AG20443 (cell line): ENCODE measurements at places on chromosomes 12 and 14.

DNA sequence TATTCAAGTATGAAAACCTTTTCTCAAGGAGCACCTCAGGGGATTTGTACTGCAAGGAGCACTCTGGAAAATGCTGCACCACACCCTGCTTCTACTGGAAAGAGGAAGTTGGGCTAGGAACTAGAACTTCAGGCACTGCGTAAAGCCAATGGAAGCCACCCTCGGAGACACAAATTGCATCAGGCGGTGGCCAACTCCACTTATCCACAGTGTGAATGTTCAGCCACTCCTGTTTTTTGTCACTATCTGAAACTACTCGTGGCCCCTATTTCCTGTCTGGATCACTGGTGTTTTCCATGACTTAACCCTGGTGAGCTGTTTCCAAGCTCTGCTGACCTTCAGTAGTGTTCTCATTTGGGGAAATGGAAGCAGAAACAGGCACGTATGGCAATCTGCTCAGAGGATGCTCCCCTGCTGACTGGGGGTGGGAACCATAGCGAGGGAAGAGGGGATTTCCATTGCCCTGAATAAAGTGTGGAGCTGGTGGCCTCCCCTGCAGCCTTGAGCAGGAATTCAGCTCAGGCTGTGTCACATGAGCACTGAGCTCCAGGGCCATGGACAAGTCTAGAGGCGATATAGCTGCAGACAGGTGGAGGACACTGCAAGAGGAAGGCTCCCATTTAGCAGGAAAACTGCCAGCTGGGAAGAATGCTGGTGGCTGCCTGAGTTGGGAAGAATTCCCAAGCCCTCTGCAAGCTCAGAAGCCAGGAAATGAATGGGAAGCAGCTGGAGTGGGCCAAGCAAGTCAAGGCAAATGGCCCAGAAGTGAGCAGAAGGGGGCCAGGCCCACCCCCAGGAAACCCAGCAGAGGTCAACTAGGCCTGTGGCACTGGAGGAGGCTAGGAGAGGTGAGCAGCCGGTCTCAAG, 50.5 kb upstream of the RAP1B start:
- peak; percentile 27 for DNase-seq

GRCh38 chr12:49344486-49345050, 2.1 kb upstream of the DNAJC22 start:
- DNase-seq, result peak; percentile 4

DNA sequence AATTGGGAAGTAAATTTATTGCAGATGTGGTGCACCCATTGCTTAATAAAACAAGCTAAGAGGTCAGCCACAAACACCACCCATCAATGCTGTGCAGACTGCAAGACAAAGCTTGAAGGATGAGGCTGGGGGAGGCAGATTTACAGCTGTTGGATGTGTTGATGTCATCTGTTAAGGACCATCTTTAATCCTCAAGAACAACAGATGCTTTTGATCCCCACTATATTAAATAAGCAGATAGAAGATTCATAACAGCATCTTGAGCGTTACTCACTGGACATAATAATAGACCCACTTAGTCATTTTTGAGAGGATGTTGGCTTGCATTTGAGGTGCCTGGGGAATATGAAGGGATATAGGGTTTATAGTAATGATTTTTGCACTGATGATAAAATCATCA, 58.8 kb downstream of the GPR68 start:
- DNase-seq, result peak; percentile 30

DNA sequence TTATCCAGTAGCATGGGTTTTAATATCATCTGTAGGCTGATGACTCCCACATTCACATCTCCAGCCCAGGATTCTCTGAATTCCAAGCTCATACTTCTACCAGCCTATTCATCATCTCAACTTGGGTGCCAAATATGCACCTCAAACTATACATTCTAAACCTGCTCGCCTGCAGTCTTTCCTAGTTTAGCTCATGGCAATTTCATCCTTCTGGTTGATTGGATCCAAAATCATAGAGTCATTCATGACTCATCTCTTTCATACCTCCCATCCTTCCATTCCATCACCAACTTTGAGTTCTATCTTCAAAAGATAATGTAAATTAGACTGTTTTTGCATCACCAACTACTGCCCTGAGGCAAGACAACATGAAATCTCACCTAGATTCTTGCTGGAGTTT, 99.7 kb upstream of the EGLN3 start:
- no peak for DNase-seq

DNA sequence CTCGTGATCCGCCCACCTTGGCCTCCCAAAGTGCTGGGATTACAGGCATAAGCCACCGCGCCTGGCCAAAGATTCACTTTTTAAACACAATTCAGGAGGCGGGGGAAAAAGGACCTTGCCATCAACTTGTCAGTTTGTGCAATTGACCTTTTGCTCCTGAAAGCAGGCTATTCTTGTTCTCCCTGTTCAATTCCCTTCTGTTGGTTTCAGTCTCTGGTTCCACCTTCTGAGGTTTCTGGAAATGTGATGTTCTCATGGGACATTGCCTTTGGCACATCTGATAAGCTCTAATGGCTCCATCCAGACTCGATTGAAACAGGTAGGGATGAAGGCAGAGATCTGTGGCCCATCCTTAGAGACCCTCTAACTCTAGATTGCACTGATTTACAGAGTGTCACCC, 17.9 kb upstream of the CCDC85C start:
- DNase-seq, result no peak

- no peak for DNase-seq
Measured at GRCh38 chr14:68654471-68654941, 138.4 kb downstream of the ZFP36L1 start.

DNA sequence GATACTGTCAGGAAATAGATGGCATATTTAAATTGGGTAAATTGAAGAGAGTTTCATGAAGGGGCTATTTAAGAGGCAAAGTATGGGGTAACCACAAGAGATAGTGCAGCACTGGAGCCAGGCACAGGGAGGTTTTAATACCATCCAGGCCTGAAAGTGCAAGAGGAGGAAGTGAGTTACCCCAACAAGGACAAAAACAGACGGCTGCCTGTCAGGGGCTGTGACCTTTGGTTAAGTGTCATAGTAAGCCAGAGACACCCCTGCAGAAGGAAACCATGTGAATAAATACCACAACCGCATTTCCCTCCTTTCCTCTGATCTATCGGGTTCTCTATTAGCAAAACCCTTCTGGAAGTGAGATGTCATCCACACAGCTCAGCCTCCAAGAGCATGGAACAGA, 122.0 kb upstream of the DHRS4 start:
- DNase-seq, result no peak

GRCh38 chr14:23916004-23916403, 37.6 kb upstream of the DHRS4 start:
- peak; percentile 40 for DNase-seq

- DNase-seq, result no peak
Measured at GRCh38 chr14:101418601-101419000, 142.7 kb upstream of the DIO3 start.

DNA sequence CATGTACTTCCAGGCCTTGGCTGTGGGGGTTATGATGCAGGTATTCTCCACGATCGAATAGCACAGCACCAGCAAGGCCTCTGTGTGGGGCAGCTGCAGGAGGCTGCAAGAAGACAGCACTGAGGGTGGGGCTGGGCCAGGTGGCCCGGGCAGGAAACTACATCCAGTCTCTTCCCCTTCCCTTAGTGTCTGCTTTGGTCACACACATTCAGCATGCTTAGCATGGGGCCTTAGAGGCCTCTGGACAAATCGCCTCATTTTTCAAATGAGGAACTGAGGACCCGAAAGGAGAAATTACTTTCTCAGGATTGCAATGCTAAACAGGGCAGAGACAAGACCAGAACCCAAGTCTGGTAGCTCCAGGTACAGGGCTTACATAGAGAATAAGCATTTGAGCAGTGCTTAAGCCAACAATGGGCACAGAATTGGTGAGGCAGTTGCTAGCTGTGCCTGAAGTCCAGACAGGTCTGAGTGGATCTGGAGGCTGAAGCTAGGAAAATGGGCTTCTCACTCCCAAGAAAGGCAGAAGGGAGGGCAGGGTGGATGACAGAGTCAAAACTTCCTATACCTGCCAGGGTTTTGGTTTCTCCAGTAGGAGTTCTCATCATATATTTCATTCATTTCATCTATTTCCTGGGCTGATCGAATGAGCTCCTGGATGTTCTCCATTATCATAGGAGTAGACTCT, 3.5 kb downstream of the ACRBP start:
- DNase-seq, result no peak

- no peak for DNase-seq
Measured at GRCh38 chr12:48615681-48616080, 45.8 kb upstream of the LALBA start.

DNA sequence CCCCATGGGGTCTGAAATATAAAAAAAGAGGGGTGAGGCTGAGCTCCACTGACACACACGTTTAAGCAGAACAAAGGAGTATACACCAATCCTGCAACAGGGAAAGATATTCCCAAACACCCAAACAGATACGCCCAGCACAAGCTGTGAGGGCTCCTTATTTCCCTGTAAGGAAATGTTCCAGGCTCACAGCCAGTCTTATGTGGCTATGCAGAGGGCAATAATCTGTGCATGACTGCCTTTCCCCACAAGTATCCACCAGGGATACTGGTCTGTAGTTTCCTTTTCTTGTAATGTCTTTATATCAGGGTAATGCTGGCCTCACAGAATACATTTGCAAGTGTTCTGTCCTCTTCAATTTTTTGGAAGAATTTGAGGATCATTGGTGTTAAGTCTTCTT, 141.7 kb upstream of the DAAM1 start:
- DNase-seq, result no peak

- DNase-seq, result no peak
Measured at GRCh38 chr12:130765186-130765659, 49.1 kb upstream of the RIMBP2 start.

- DNase-seq, result no peak
Measured at GRCh38 chr12:121806009-121806545, 2.3 kb downstream of the SETD1B start.

DNA sequence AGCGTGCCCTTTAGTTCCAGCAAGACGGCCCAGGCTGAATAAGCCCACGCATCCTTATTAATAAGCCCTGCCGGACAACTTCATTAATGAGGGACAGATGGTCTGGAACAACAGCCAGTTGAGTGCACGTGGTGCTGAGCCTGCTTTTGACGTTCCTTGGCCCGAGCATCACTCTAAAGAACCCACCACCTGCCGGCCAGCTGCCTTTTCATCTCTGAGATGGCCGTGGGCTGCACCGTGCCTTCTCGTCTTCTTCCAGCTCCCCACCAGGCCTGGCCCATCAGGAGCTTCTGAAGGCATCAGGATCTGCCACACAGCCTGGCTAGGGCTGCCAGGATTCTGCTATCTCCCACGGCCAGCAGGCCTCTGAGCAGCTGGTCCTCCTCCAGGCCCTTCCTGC, 80.0 kb downstream of the AACS start:
- no peak for DNase-seq

DNA sequence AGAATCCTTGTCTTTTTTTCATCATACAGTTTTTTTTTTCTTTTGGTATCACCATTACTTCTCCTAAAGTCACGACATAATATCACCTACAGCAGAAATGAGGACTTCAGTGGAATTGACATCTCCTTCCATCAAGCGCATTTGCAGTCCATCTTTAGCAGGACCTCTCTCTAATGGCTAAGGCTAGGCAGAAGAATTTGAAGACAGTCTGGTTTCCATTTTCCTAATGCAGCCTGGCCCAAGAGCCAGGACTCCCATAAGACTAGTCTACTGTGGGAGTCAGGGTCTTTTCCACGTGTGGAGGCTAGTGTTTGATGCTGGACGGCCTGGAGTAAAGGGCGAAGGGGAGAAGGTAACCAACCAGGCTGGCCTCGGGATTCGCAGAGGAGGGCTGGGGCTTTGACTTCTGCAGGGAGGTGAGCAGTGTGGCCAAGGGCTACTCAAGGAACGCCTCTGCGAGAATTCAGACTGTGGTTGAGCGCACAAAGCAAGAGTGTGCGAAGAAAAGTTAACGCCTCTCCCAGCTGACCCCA, 769 bp upstream of the ZNF740 start:
- peak; percentile 54 for DNase-seq

DNA sequence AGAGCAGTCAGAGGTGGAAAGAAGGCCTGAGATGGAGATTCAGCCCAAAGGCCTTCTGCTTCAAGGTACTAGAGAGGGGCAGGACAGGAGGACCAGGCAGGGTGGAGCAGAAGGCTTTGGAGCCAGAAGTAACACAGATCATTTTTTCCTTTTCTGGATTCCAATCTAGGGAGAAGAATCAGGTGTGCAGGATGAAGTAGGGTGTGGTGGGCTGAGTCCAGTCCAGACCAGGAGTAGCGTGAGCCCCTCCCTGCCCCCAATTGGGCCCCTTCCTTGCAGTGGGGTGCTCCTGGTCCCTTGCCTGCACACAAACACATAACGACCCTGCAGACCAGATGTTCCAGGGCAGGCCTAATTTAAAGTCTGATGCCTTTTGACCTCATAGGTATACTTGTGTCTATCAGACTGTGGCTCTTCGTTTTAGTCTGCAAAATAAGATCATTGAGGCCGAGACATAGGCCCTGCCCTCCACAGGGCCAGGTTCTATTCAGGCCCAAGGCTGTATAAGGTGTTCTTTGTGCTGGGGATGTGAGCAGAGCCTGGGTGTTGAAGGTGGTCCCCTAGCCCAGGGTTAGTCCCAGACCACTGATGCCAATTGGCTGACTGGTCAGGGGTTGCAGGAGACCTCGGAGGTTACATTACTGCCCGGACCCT, 1.0 kb upstream of the NYNRIN start:
- DNase-seq, result no peak

GRCh38 chr14:20742132-20742531, 3.6 kb upstream of the EDDM3A start:
- DNase-seq, result no peak

DNA sequence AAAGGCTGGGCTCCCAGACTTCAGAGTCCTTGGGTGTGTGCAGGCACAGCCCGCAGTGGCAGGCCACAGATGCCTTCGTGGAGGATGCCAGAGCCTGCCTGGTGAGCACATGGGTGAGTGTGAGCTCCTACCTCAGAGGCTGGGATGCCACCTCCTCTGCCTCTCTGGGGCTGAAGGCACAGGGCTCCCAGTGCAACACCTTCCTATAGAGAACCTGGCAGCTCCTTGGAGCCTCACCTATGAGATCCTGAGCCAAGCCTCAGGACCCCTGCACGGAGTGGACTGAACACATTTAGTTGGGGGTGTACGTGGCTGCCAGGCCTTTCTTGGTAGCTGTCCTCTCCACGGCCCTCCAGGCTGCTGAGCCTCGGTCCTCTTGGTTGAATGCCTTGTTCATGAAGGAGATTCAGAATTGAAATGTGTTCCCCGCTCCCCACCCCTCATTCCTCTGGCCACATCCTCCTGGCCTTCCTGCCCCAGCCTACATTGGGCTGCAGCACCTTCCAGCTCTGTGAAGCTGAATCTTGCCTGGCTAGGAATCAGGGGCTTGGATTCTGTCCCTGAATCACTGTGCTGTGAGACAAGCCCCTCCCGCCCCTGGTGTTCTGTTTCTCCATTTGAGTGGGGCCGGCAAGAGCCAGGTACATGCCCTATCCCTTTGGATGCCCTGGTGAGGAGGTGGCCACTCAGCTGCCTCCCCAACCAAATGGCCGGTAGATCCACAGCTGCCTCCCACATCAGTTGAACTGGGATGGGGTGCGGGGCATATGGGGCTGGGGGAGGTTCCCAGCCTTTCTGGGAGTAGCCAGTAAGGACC, 38.7 kb upstream of the TRAF3 start:
- no peak for DNase-seq

- peak; percentile 92 for DNase-seq
Measured at GRCh38 chr12:47881826-47882427, 22.9 kb downstream of the VDR start.
